SK-N-SH treated with all-trans-retinoic acid at 6 μM for 48 hours (cell line): ENCODE measurements at places on chromosomes 6 and 20.

DNA sequence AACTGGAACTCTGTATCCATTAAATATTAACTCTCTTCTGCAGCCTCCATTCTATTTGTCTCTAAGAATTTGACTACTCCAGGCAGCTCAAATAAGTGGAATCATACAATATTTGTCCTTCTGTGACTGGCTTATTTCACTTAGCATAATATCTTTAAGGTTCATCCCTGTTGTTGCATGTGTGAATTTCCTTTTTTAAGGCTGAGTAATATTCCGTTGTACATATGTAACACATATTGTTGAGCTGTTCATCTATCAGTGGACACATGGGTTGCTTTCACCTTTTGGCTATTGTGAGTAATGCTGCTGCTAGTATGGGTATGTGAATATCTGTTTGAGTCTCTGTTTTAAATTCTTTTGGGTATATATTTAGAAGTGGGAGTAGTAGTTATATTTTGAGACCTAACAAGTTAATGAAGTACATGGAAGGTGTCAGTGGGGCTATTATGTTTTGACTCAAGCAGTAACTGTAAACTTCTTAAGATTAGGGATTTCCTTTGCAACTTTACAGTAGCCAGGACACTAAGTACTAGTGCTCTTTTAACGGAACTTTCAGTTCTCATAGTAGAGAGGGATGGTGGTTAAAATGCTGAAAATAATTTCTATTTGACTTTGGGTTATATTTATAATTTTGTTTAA lies 29.7 kb upstream of the TMEM217 start:
- ATAC-seq = no peak

- no peak for ATAC-seq
Observed at GRCh38 chr20:8780915-8781314, 288.0 kb upstream of the PLCB4 start.

DNA sequence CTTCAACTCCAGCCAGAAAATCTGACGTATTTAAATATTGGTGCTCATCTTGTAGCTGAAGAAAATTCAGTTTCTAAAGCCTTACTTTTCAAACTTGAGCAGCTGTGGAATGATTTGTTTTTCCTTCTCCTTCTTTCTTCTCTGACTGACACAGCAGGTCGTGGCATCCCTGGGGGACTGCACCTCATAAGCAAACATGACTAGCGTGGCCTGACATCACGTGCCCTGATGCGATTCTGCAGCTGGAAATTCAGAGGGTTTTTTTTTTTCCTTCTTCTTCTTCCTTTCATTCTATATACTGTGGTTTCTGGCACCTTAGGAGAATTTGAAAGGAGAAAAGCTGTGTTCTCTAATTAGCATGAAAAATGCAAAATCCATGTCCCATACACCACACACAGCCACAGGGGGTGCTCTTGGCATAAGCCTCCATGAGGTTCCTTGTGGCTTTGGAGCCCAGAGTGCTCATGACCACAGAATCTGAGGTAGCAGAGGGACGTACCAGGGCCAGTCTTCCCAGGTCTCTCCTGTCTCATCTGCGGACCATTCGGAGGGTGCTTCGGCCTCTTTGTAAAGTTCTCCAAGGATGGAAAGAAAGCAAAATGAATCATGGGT lies 258.5 kb upstream of the CDH4 start:
- no peak for ATAC-seq

DNA sequence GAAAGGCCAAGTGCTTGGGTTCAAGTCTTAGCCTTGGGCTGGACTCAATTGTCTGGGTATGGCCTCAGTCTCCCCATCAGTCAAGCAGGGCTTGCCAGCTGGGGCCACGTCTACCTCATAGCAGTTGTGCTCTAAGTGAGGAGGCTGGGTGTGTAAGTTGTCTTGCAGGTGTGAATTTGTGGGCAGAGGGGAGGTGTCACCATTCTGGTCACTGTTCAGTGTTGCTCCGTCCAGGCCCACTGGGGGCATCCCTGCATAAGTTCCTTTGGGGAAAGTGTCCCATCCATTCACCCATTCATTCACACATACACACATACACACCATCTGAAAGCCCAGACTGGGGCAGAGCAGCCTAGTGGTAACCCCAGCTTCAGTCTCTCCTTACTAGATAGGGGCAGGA lies 36.3 kb downstream of the TFEB start:
- ATAC-seq = no peak

DNA sequence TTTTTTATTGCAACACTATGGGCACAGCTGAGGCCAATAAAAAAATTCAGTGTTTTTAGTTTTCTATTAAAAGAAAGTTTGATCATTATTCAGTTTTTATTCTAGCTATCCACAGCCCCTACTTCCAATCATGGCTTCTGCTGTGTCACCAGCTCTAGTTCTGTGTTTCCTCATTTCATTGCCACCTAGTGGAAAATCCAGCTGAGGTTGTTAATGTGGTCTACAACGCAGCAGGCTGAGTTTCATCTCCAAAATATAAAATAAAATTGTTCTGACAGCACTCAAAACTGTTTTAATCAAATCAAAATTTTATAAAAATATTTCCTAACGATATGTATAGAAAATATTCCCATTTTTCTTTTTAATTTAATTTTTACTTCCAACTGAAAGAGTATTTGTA lies 13.6 kb downstream of the COL9A1 start:
- ATAC-seq = 0 out of 3 replicates have a peak, but pooled peaks have one; percentile 51

- peak; percentile 21; the same call in 2 of the 3 replicates for ATAC-seq
Observed at GRCh38 chr6:100475554-100476320, 11.0 kb upstream of the SIM1 start.

DNA sequence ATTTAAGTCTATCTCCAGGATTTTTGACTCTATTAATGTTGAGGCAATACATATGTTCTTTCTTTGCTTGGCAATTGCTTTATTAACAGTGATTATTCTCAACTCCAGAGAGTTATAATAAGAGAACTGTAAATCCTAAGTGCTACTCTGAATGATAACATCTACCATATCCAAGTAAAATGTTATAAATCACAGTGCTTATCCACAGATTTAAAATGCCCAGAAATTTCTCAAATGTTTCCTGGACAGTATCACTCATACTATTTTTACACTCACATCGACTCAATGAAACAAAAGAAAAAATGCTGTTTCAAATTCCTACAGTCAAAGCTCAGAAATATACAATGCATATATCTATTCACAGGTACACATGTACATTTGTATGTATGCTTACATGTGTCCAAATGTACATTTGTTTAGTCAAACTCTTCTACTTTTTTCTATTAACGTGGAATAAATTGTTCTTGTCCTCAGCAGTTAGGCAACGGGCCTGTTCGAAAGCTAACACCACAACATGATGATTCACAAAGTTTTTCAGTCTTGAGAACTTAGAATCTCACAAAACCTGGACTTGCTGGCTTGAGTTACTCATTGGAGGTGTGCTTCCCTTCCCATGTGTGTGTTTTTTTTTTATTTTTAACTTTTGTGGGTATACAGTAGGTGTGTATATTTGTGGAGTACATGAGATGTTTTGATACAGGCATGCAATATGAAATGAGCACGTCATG lies 193.0 kb downstream of the GJA10 start:
- peak; percentile 75 for ATAC-seq
